NB4 (cell line): ENCODE measurements at places on chromosomes 13 and 19.

- DNase-seq: no peak
These were observed 169.9 kb downstream of the VWA8 start for GRCh38 chr13:41791056-41791455.

- no peak for DNase-seq
These were observed 17.1 kb upstream of the DPY19L3 start for GRCh38 chr19:32388393-32388855.

GRCh38 chr19:3505598-3506383 lies at the start of gene FZR1:
Gene FZR1 (plus strand): TSS chr19:3506311. CDS start chr19:3522990, 16,679 bp downstream.
- peak; percentile 95 for DNase-seq

- DNase-seq: no peak
These were observed 321.0 kb downstream of the COG6 start for GRCh38 chr13:39976481-39976880.

- no peak for DNase-seq
These were observed 16.5 kb downstream of the DGKH start for GRCh38 chr13:42064966-42065365.
